Cerebellar cortex (tissue), 1 donor: ENCODE measurements at places on chromosomes 7 and 10.

DNA sequence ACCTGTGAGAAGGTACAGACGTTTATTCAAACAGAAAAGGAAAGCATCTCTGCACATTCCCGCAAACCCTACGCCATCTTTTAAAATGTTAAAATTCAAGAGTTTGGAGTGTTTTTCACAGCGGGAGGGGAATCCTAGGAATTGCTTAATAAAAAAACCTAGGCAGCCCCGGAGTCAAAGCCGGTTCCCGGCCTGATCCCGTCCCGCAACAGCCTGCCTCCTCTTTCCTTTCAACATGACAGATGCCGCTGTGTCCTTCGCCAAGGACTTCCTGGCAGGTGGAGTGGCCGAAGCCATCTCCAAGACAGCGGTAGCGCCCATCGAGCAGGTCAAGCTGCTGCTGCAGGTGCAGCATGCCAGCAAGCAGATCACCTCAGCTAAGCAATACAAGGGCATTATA lies 123.0 kb upstream of the VSTM2A start:
- no peak for DNase-seq

GRCh38 chr7:65981965-65982792 lies at the start of gene GUSB:
Gene GUSB, minus strand, starts transcription at chr7:65982213. Its CDS starts 30 bp downstream, at chr7:65982183.
- peak; percentile 92 for DNase-seq

DNA sequence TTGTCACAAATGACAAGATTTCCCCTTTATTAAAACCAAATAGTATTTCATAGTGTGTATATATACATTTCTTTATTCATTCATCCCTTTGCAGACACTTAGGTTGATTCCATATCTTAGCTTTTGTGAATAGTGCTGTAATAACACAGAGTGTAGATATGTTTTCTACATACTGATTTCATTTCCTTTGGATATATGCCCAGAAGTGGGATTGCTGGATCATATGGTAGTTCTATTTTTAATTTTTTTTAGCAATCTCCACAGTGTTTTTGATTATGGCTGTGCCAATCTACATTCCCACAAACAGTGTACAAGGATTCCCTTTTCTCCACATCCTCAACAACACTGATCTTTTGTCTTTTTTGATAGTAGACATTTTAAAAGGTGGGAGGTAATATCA lies 46.4 kb downstream of the CSTF2T start:
- DNase-seq, result no peak

DNA sequence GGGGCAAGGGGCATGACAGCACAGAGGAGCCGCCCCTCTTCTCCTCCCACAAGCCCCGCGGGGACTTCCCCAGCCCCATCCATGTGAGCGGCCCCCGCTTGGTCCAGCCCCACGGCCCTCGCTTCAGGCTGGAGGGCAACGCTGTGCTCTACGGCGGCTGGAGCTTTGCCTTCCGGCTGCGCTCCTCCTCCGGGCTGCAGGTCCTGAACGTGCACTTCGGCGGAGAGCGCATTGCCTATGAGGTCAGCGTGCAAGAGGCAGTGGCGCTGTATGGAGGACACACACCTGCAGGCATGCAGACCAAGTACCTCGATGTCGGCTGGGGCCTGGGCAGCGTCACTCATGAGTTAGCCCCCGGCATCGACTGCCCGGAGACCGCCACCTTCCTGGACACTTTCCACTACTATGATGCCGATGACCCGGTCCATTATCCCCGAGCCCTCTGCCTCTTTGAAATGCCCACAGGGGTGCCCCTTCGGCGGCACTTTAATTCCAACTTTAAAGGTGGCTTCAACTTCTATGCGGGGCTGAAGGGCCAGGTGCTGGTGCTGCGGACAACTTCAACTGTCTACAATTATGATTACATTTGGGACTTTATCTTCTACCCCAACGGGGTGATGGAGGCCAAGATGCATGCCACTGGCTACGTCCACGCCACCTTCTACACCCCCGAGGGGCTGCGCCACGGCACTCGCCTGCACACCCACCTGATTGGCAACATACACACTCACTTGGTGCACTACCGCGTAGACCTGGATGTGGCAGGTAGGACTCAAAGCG lies 5.1 kb downstream of the AOC1 start:
- DNase-seq, result no peak

DNA sequence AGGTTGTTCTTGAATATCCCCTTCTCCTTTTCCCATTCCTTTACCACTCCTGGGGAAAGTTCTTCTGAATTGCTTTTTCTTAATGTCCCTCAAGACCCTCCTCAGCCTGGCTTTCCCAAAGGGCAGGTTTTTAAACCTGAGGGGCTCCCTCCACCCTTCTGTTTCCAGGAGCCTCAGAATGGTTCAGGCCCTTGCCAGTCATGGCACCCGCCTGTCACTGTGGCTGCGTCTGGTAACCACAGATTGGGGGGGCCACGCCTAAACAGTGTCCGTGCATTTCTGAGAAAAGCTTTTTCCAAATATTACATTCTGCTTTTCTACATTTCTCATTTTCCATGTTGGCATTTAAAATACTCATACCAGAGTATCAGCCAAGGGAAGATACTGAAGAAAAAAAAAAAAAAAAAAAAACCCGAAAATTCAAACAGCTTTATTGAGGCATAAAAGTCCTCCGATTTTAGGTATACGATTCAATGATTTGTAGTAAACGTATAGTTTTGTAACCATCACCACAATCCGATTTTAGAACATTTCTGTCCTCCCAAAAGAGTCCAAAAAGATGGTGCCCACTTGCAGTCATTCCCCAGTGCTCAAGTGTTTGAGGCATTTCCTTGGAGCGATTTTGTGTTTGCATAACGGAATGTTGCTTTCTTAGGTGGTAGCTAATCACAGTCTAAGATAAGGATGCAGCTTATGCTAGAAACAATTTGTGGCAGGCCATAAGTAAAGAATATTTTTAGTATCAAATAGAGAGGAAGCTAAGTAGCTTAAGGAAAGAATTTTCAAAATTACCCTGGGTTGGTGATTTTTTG lies 22.1 kb downstream of the HKDC1 start:
- DNase-seq, result no peak

- peak; percentile 30 for DNase-seq
These were observed 100.1 kb downstream of the HIP1 start for GRCh38 chr7:75638594-75639070.

GRCh38 chr10:98363220-98363619 lies 51.8 kb downstream of the PYROXD2 start:
- no peak for DNase-seq

- no peak for DNase-seq
These were observed 69.0 kb upstream of the WNT16 start for GRCh38 chr7:121259826-121260225.

GRCh38 chr7:27251652-27252590 lies 9.3 kb downstream of the EVX1 start:
- DNase-seq, result no peak

GRCh38 chr7:51080216-51080615 lies 236.4 kb downstream of the COBL start:
- no peak for DNase-seq

GRCh38 chr7:46859963-46860475 lies 721.9 kb downstream of the TNS3 start:
- no peak for DNase-seq

- DNase-seq, result no peak
These were observed 45.3 kb downstream of the RCC1L start for GRCh38 chr7:75028299-75028698.

DNA sequence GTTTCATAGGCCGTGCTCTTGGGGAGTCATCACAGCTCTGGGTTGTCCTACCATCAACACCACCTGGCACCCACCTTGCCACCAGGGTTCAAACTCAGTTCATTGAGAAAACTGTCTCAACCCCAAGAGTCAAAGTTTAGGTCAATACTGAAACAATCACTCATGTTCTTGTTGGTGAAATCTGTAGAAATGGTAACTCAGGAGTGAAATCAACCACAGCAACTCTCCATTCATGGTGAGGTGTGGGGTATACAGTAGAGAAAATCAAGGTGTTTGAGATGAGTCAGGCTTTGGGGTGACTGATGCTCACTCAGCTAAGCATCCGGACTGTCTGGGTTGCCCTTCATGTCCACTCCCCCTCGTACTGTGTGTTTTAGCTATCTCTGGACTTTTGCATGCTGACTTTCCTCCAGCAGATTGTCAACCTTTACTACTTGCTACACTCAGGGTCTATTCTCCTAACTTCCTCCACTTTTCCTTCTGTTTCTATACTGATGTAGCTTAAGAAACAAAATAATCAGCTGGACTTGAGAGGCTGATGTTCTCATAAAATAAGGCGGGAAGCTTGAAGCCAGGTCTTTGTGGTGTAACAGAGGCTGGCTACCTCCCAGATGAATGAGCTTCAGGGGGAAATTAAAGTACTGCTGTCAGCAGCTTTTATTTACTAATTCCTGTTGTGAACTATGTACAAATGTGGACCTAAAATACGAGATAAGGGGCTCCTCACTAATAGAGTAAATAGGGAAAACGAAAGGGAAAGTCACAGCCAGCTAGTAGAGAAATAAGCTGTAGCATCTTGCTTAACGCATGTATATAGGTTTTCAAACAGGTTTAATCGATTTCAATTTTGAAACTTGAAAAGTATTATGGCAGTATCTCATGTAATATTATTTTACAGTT lies 173.6 kb upstream of the AKR1E2 start:
- no peak for DNase-seq

- no peak for DNase-seq
These were observed 169.7 kb downstream of the ITGB1 start for GRCh38 chr10:32788359-32788758.

GRCh38 chr7:132504852-132505251 lies 71.4 kb downstream of the PLXNA4 start:
- DNase-seq, result no peak

DNA sequence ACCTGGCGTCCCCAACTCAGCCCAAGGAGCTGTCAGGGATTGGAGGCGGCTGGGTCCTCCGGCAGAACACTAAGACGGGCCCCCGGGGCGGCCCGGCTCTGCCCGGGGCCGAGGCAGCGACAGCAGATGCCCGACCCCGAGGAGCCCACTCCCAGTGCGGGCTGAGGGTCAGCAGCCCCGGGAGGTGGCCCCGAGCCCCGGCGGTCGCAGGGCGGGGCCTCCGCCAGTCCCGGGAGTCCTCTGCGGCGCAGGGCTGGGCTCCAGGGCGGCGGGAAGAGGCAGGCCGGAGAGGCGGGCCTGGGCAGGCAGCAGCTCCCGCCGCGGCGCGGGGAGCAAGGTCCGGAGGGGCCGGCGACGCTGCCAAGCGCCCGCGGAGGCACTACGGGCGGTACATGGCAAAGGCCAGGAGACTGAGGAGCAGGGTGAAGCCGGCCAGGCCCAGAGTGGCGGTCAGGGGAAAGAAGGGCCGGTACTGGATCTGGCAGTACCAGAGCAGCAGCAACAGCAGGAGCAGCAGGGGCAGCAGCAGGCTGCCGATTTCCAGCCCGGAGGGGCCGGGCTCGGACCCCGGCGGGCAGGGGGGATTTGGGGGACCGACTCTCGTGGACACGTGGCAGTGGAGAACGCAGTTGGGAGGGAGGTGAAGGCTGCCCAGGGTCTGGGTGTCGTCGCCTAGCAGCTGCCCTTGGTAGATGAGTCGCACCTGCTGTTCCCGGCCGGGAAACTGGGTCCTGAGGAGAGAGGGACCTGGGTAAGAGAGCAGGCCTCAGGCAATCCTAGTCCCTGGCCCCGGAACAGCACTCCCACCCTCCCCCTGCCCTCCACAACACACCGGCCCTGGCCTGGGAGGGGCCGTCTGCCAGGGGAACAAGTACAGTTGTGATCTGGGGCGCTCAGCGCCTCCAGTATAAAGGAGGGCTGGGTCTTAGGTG lies 827 bp upstream of the FASTK start:
- DNase-seq, result peak; percentile 26

DNA sequence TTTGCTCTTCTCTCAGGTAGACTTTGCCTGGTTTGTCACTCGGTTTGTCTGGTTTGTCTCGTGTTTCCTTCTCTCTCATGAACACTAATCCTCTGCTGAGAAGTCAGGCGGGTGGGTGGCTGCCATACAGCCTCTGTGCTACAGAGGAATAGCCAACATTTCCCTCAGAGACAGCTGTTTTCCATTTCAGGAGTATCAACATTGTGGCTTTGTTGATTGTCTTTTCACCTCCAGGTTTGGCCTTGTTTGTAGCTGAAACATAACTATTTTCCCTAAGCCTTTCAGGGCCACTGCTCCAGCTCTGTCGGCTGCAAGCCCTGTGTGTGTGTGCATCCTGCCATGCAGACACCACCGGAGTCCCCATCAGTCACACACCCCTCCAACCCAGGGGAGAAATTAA lies 122.8 kb downstream of the BAMBI start:
- DNase-seq, result no peak

DNA sequence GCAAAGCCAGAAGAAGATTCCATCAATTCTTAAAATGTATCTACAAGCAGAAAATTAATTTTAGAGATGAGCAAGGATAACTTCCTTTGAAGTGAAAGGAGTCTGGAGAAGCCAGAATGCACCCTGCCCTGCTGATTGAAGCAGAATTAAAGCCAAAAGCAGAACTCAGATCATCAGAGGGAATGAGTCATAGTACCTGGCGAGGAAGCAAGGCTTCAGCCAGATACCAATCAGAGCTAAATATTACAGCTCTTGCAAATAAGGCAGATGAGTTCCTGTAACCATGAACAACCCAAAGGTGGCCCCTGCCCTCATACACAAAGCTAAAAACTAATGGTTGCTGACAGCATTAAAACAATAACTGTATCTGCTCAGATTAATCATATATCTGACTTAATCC lies 10.4 kb downstream of the HTR7 start:
- DNase-seq, result no peak

DNA sequence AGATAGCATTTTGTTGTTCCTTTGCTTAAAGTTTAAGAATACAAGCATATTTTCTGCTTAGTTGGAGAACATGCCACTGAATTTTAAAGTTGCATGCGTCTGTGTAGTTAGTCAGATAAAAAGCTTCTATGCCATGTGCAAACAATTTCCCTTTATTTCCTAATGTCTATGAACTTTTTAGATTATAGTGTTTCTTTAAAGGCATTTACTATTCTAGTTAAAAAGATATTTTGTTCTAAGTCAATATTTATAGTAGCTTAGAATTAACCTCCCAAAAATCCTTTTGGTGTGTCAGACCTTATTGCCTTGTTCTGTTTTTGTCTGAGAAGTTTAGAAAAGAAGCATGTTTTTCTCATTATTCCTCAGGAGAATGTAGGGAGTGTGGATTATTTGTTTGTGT lies 99.0 kb upstream of the GATA3 start:
- DNase-seq, result no peak

DNA sequence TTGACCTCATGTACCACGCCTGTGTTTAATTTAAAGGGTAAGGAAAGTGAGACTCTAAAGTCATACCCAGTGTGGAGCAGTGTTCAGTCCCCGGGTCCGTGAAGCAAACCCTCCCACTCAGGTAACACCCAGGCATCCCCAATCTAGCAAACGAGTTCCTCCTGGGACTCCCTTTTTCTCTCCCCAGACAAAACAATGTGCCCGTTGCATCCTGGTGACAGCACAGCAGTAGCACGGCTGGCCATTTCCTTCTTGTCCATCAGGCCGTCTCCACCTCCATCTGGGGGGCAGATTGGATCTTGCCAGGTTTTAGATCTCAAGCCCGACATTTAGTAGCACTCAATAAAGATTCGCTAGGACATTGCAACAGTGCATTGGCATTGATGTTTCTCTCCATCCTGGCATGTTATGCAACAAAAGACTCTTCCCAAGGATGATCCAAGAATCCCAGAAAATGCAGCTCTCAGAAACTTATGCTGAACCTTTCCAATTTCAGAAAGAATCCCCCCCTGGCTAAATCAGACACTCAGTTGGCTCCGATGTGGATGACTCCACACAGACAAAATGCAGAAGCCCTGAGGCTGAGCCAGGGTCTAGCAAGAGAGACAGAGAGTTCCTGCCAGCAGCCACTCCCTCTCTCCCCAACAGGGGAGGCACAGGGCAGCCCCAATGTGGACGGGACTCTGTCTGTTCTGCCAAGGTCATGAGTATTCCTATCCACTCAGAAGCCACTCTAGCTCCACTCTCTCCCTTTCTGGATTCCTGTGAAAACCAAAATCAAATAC lies 274.5 kb upstream of the MGMT start:
- no peak for DNase-seq

GRCh38 chr10:128000471-128001362 lies 93.8 kb downstream of the PTPRE start:
- DNase-seq, result peak; percentile 64
